ENCODE measurements at places on chromosomes 12 and 14.

GRCh38 chr12:21502164-21502496 is 541 bp downstream of the GOLT1B start:
- DNase-seq, result peak; percentile 53

- no peak for DNase-seq
Measured at GRCh38 chr14:42950363-42950762, 1343.7 kb downstream of the LRFN5 start.

GRCh38 chr12:80938397-80938796 is 663 bp upstream of the LIN7A start:
- no peak for DNase-seq

DNA sequence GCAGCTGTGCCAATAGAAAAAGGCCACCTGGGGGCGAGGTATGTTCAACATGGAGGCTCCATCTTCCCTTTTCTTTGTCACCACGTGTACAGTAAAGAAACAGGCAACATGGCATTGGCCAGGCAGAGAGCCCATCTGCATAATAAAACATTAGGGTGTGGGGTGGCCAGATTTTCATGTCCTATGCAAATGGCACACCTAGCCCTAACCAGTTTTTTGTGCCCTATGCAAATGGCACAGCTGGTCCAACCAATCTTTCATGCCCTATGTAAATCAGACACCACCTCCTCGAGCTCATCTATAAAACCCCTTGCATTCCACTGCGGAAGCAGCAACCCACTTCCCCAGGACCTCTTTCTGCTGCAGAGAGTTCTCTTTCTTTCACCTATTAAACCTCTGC is 149.1 kb upstream of the RGS6 start:
- no peak for DNase-seq

DNA sequence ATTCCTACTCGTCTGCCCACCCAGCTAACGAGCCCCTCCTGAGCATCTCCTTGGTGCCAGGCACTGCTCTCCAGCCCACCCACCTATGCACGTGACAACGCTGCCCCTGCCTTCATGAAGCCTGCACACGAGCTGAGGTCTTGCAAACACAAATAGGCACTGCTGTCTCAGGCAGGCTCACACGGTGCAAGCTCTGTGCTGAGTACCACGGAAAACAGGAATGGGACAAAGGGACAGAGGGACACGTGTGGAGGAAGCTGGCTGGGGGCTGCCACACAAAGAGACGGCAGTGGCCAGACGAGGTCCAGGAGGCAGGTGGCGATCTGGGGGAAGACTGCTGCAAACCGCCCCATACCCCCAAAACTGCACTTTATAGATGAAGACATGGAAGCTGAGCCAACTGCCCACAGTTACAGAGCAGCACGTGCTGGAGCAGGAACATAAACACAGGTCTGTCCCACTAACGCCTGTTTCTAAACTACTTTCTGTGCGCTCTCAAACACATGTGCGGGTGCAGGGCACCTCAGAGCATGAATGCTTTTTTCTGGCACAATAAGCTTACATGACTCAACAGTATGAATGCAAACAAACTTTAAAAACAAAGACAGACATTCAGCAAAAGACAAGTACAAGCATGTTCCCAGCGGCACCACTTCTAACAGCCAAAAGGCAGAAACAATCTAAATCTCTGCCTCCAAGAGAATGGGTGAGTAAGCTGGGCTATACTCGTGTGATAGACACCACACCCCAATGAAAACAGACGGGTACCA is 64.5 kb downstream of the AMN start:
- no peak for DNase-seq

- peak; percentile 28 for DNase-seq
Measured at GRCh38 chr14:104116756-104117340, 21.5 kb upstream of the KIF26A start.

DNA sequence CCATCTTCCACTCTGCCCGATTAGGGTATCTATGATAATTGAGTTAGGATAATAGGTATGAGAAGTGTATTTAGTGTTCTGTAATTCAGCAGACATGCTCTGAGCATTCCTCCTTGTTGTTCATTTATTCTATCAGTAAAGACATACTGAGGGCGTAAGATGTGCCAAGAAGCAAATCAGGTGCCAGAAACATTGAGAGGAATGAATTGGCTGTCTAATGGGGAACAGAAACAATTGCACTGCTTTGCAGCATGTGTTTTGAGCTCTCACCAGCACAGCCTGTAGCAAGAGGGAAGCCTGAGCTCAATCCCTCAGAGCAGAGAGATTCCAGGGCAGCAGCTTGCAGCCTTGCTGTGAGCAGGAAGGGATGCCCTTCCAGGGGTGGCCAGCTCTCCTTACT is 589.3 kb downstream of the BCL11B start:
- no peak for DNase-seq

- DNase-seq, result no peak
Measured at GRCh38 chr14:51859131-51859530, 1.3 kb upstream of the GNG2 start.

DNA sequence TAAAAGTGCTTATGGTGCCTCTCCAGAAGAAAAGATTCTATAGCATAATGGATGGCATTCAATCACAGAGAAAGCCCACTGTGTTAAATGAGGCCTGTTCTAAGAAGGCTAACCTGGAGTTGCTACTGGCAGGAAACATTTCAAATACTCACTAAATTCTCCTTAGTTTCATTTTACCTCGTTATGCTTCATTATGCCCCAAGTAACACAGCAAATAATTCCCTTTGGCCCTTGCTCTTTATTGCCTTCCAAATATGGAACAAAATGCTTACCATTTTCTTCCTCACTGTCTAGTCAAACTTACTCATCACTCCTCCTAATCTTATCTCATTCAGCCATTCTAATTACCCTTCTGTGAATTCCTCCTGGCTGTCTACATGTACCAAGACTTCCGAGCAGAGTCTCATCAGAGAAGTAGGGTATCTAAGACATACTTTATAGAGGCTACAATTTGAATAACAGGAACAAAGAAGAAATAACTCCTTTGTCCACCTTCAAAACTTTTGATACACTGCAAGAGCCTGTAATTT is 292.1 kb upstream of the CLEC14A start:
- DNase-seq, result no peak

- no peak for DNase-seq
Measured at GRCh38 chr12:11686120-11686519, 36.6 kb downstream of the ETV6 start.

- DNase-seq, result no peak
Measured at GRCh38 chr12:111733340-111733915, 33.3 kb upstream of the ALDH2 start.

GRCh38 chr12:68479896-68480291 is 130.8 kb upstream of the RAP1B start:
- no peak for DNase-seq

GRCh38 chr14:93002851-93003298 is 79.9 kb downstream of the CHGA start:
- DNase-seq, result no peak

DNA sequence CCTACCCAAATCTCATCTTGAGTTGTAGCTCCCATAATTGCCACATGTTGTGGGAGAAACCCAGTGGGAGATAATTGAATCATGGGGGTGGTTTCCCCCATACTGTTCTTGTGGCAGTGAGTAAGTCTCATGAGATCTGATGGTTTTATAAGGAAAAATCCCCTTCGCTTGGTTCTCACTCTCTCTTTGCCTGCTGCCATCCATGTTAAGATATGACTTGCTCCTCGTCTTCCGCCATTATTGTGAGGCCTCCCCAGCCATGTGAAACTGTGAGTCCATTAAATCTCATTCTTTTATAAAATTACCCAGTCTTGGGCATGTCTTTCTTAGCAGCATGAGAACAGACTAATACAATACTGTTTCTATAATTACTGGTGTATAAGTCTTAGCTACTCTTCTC is 6.5 kb upstream of the BCAT1 start:
- DNase-seq, result no peak

DNA sequence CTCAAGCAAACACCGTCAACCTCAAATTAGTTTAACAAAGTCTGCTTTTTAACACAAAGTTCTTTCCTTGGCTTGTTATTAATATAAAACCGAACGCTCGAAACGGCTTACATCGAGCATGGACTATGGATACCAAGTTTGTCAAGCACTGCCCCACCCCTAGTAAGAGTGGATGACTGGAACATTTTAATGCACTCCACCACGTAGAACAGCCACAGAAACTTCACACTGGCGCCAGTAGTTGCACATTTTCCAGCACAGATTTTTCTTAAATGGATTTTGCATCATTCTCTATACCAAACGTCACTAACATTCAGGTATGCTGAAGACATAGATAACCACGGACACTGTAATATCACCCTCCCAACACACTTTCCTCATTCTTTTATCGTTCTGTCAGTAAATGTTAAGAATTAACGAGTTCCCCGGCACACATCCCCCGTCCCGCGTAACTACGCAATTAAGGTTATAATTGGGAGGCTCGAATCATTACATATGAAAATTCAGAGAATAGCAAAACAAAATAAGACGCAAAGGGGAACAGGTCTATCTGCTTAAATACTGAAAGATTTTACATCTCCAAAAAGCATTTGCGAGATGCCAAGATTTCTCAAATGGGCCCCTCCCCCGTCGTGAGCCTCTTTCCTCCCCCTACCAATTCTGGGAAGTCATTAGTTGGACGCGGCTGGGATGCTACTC is 990 bp downstream of the FERMT2 start:
- no peak for DNase-seq

GRCh38 chr14:30507209-30507608 is 51.7 kb upstream of the G2E3 start:
- DNase-seq, result no peak

DNA sequence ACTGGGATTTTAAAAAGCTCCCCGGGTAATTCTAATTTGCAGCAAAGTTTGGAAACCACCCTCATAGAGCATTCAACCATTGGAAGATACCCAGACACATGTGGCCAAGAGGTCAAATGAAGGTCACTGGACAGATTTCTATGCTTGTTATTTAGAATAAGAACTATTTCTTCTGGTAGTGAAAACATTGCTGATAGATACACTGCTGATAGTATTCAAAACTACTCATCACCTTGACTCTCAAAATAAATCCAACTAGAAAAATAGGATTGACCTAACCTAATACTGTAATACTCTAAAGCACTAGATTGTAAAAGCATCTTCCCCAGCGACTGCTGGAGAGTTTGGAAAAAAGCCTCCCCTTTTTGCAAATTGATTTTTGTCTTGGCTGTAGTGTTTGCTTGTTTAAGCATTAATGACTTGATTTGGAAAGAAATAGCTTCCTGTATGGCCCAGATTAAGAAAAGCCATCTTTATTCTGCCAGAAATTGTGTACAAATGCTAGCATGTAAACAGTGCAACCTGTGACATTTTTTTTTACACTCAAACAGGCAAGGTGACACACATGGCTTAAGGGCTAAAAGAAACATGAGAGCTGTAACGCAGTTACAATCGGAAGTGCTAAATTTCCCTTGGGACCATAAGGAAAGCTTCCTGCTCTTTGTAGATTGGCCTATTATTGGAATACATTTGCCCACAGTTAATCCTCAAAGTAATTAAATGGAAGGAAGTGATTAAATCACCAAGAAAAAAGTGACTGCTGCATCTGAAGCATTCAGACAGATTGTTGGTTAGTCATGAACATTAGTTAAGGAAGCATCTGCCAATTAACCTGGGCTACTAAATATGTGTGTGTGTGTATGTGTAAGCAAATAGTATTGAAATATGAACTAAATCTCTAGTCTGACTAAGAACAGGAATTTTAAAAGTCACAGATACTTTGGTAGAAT is 356.5 kb upstream of the ATP2B1 start:
- DNase-seq, result no peak

DNA sequence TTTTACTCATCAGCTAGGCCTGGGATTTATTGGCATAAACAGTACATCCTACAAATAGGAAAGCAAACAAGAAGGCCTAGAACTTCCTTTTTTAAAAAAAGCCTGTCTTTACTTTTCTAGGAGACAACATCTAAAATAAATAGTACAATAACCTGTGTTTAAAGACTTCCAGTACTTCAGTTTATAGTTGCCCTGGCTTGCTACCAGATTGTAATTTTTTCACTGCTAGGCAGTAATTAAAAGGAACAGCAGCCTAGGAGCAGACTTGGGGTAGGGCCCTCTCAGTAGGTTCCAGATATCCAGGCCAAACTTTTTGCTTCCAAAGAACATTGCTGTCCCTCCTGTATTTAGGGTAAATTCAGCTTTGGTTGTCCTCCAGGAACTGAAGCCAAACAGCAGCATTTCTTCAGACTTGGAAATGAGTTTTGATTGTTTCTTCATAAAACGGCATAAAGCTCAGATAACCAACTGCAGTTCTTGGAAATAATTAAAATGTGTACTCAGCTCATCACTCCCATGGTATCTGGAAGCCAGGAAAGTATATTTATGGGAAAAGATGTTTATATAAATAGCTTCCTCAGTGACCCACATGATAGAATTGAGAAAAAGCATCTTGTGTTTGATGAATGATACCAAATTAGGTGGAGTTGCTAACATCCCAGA is 61.7 kb downstream of the PPP1R36 start:
- DNase-seq, result no peak

DNA sequence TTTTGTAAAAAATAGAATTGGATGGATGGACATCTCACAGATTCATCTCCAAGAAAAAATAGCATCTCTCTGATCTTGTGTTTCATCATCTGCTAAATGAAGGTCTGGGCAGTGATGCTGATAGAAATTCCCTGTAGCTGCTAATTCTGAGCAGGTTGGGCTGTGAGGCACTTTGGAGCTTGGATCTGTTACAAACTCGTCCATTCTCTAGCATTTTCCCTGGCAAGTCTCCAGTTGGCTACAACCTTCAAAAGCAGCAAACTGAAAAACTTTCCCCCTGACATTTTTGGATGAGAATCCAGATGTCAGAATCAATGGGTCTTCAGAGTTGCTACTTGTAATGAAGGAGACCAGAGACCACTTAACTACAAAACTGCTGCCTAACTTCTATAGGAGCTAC is 72.7 kb downstream of the TPH2 start:
- DNase-seq, result no peak

DNA sequence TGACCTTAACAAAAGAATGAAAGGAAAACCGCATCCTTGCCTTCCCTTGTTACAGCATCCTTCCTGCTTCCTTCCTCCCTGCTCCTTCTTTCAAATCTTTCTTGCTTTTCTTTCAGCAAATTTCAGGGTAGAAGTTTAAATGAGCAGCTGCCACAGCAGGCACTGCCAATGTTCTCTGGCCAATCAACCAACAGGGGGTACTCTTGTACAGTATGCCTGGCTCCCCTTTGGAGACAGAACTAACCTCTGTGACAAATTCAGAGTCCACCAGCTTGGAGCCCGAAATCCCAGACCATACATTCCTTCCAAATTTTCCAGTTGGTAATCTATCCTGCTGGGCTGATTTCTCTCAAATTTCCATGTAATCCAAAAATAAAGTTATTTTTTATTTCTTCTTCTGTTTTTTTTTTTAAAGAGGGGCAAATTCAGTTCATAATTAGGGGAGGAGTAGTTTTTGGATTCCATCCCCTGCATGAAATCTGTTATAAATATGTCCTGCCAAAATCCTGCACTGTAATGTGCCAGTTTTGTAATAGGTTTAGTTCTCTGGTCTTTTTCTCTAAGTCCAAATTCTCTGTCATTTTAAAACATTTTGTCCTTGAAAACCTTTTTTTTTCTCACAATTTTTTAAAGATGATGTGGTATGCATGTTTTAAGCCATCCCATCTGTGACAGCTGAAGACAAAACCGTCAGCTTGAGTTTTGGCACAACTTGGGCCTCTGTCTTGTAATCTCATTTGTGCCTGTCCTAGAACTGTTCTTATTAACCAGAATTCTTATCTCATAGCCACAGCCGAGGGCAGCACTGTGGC is 610.0 kb upstream of the LMO3 start:
- DNase-seq, result no peak

All from activated naive CD4-positive, alpha-beta T cell treated with anti-CD3 and anti-CD28 coated beads, Interleukin-2, amount 50 U/mL, for 16 hours (primary cell).